ENCODE measurements at places on chromosomes 2 and 18.
A peak's percentile ranks its signal among the peaks of the same experiment; 100 is the strongest.

- no peak for DNase-seq
These were observed 53.3 kb upstream of the CNTNAP5 start for GRCh38 chr2:123971564-123972318.

- DNase-seq: no peak
These were observed 87.4 kb downstream of the ZNF385B start for GRCh38 chr2:179773986-179774385.

DNA sequence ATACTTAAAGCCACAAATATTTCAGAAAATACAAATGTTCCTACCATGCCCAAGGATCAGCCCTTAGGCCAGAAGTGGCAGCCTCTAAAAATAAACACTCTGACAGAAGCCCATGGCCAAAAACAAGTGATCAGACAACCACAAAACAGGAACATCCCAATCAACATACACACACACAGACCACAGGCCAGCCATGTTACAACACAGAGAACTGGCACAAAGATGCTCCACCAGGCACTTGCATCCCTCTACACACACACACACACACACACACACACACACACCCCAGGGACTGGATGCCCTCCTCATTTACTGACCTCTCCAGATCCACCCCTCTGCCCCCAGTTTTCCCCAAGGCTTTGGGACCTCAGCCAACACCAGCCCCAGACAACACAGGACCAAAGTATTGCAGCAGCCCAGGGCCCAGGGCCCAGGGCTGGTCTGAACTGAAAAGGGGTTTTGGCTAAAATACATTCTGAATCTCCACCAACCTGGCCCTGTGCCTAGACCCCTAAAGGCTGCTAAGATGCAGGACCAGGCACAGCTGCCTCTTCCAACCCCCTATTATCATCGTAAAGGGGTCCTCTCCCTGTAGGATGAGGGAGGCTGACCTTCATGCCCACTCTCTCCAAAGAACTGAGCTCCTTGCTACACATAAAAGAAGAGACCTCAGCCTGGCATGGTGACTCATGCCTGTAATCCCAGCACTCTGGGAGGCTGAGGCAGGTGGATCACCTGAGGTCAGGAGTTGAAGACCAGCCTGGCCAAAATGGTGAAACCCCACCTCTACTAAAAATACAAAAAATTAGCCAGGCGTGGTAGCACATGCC is 151.4 kb downstream of the TNS1 start:
- no peak for DNase-seq

- DNase-seq: no peak
These were observed 5.7 kb downstream of the EHD3 start for GRCh38 chr2:31239593-31240177.

- DNase-seq: no peak
These were observed 84.5 kb downstream of the PDK1 start for GRCh38 chr2:172640389-172640788.

DNA sequence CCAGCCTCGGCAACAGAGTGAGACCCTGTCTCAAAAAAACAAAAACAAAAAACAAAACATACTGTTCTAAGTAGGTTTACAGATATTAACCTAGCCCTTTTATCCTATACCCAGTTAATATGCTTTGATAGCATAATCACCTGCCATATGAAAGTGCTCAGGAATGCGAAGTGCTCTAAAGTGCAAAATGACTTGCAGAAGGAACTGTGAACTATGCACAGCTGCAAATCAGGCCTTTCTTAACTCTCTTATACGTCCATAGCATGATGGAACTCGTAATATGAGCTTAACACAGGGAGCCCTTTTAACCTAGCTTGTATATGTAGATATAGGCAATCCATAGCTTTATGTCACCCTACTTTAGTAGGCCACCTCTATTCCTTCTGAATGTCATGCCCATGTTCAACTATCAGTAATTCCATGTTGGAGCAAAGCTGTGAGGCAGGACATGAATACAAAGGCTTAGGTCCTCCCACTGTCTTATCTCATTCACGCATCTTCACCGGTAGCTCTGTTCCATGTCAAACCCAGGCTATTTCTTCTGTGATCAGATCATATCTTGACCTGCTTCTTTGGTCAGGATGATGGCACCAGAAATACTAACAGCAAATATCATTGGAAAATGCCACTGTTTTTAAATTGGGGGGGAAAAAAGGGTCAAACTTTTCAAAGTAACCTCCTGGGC is 72.9 kb downstream of the PRPF40A start:
- DNase-seq: no peak

- no peak for DNase-seq
These were observed 8.3 kb upstream of the KLF11 start for GRCh38 chr2:10035053-10035422.

DNA sequence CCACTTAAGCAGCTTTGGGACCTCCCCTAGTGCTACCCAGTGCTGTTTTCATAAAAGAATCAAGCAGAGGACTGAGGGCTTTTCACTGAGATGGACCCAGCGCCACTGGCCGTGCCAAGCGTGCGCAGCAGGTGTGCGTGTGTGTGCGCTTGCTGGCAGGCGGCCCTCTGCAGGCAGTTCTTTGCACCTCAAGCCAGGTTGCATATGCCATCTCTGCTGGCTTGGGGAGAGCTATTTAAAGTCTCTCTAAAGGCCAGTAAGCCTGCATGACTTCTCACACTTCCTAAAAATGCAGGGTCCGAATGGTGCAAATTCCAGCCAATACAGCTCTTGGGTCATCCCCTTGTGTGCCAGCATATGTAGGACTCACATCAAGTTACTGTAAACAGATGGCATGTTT is 255.5 kb downstream of the RNF152 start:
- DNase-seq: no peak

DNA sequence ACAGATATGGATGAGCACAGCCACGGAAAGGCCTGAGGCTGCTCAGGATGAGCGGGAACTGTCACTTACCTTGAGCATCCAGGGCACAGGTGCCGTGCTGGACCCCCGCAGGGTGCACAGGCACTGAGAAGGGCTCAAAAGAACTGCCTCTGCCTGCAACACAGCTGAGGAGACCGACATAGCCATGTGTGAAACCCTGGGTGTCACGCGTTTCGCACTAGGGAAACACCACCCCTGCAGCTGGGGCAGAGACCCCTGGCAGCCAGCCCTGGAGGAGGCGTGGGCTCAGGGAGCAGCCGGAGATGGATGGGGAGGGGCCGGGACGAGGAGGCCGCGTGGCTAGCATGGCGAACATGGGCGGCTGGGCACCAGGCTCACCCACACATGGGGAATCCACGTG is 228.9 kb downstream of the EIPR1 start:
- no peak for DNase-seq

DNA sequence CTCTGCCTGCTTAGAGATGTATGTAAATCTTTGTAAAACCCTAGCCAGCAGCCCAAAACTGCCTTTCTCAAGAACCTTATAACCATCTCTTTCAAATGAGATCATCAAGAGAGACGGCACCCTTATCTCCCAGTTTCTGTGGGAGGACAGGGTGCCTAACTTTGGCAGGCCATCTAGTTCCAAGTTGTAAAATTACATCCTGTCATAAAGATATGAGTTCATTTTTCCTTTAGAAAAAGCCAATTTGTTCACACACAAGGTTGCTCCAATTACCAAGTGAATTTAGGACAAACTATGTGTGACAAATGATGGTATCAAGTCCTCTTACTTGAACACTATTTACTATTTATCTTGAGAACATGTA is 65.3 kb downstream of the MEMO1 start:
- DNase-seq: no peak

- DNase-seq: no peak
These were observed 197.5 kb upstream of the CHAC2 start for GRCh38 chr2:53569957-53570727.

DNA sequence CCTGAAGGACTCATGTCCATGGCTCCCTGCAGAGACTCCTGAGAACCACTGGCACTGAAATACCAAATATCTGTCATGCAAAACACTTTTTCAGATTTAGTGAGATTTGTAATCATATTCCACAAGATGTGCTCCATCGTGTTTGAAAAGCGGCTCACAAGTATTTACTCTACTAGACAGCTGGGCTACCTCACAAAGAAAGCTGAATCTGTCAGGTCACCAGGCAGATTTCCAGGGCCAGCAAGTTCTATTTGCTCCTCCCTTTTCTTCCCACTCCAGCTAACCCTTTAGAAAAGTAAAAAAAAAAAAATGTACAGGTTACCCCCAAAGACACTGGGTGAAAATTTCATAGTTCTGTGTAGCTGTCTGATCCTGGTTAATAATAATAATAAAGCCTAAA is 22.9 kb downstream of the WIPF1 start:
- no peak for DNase-seq

- no peak for DNase-seq
These were observed 261.4 kb upstream of the MGAT5 start for GRCh38 chr2:133992454-133992853.

DNA sequence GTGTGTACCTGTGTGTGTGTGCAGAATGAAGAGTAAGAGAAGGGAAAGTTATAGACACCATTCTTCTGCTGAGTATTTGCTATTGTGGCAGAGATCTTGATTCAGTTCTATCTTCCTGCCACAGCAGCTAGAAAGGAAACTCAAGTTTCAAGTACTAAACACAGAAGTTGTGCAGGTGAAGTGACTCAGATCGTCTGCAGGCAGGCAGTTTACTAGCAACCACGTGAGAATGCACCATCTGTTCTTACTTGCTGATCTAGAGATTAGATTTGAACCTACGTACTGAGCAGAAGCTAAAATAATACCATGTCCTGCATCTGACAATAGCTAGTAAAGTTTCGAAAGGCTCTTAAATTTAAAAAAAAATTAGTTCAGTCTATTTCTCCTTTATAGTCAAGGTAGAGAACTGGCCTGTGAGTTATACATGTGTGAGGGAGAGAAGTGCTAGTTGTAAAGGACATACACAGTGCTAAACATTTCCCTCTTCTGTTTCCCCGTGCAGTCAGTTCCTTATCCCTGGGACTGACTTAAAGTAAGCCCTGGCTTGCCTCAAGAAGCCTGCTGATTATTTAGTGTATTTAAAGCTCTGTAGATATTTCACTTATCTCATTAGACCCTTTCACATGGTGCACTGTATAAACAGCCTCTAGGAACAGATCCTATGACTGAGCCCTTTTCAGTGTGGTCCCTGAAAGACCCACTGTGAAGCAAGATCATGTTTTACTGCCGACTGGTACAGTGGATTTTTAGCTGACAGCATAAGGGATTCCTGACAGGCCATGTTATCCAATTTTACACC is 45.0 kb downstream of the SLC38A11 start:
- DNase-seq: peak; percentile 6

GRCh38 chr2:176854878-176855277 is 357.7 kb upstream of the HNRNPA3 start:
- no peak for DNase-seq

DNA sequence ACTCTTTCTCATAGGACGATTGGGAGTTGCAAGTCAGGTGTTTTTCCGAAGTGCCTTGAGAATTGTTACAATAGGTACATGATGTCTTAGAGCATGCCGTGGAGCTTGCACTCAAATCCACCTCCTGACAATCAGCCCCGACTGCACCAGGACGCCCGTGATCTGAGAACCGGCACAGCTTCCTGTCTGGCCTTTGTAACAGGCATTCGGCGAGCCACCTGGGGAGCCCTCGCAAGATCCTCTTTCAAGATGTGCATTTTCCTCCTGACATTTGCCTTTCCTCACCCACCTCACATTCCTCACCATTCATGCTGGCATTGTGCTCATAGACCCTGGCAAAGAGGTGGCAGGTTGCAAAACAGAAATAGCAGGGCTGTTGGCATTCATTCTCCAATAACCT is 427.3 kb downstream of the GALR1 start:
- no peak for DNase-seq

DNA sequence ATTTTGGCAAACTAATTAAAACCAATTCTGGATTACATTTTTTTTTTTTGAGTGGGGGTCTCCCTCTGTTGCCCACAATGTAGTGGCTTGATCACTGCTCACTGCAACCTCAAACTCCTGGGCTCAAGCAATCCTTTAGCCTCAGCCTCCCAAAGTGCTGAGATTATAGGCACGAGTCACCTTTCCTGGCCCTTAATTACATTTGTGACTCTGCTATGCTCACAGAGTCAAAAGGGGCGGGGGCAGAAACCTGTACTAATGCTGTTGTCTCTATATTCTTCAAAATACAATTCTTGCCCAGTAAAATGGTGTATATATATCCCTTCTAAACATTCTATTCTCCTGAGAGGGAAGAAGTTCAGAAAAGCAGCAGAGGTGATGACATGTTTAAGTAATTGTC is 23.2 kb downstream of the PRKD3 start:
- DNase-seq: no peak

- DNase-seq: peak; percentile 45
These were observed 81.1 kb upstream of the CD302 start for GRCh38 chr2:159879051-159879604.

- DNase-seq: no peak
These were observed 11.8 kb downstream of the COL4A4 start for GRCh38 chr2:227152093-227152766.

All from germinal center (tissue), 1 donor.